HFF-Myc (cell line): ENCODE measurements at places on chromosomes 11 and 22.

DNA sequence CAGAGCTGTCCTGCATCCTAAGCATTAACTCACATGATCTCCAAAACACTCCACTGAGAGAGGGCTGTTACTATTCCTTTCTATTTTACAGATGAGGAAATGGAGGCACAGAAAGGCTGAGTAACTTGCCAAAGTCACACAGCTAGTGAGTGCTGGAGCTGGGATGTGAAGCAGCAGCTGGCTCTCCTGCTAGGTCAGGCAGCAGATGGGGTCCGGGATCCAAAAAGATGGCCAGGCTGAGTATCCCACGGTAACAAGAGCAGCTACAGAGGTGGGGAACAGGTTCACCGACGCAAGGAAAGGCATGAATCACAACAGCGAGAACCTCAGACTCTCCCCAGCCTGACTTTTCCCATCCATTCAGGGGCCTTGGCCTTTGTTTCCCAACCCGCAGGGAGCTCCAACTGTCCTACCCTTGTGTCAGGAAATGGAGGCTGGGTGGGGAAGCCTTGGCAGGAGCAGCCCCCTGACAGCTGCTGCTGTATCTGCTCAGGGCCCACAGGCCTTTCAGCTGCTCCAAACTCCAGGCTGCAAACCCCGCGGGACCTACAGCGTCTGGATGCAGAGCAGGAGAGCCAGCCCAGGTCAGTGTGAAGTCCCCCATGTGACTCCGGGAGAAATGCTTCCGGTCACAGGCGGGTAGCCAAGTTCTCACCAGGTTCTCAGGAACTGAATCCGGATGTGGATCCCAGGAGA is 29.5 kb downstream of the DKK3 start:
- DNase-seq: no peak

DNA sequence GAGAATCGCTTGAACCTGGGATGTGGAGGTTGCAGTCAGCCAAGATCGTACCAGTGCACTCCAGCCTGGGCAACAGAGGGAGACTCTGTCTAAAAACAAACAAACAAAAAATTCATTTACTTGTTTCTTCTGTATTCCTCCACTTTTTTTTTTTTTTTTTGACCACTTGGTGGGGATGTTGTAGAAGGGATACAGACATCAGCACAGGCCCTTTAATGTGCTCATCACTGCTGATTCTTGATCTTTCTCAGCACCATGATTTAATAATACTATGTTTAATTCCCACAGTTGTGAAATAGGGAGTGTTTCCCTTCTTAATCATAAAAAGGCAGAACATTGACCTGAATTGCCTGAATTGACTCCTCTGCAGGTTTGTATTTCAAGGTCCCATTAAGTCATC is 4.5 kb downstream of the TTC9C start:
- no peak for DNase-seq

- no peak for DNase-seq
Measured at GRCh38 chr11:123356539-123356938, 73.5 kb upstream of the GRAMD1B start.

- no peak for DNase-seq
Measured at GRCh38 chr11:108474664-108475463, 7.5 kb upstream of the C11orf65 start.

DNA sequence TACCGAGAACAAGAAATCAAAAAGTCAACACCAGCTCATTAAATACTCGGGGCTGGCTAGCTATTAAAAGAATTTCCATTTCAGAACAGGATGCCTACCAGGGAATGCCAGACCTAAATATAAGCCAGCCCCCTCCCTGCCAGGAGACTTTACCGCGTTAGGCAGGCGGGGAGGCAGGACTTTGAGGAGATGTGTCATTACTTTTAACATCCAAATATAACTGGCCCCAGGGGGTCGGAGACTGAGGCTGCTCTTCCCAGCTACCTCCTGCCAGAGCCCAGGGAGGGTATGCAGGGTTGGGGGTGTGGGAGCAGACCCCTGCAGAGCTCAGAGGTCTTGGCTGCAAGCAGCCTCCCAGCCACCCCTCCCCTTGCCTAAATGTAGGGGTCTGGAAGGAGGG is 183.5 kb downstream of the DSCAML1 start:
- no peak for DNase-seq

GRCh38 chr11:120709808-120710207 is 198.3 kb downstream of the GRIK4 start:
- no peak for DNase-seq
